ENCODE measurements at places on chromosomes 16 and 17. TPM values are rescaled to one million over a fixed set of nuclear protein-coding genes. Genes with fewer than 3 reads are reported as not detected.

The HYDIN gene
- total RNA-seq, result 6.5 TPM

GRCh38 chr16:16857603-16858283 lies 478.8 kb downstream of the NPIPA7 start:
- no peak overlapping the region for H3K4me3 ChIP-seq
- H3K27me3 ChIP-seq, result no peaks in the 10 kb centered on the region
- no peaks in the 10 kb centered on the region for H3K36me3 ChIP-seq
- H3K27ac ChIP-seq, result peak overlapping the region; percentile 39
- H3K4me1 ChIP-seq, result no peaks in the 10 kb centered on the region

- H3K27me3 ChIP-seq, result no peaks in the 10 kb centered on the region
- no peak overlapping the region for H3K4me3 ChIP-seq
- no peak overlapping the region for H3K27ac ChIP-seq
- H3K36me3 ChIP-seq, result no peaks in the 10 kb centered on the region
- peaks cover 14% of the 10 kb centered on the region for H3K4me1 ChIP-seq
Measured at GRCh38 chr17:40484285-40484972, 17.0 kb downstream of the TNS4 start.

GRCh38 chr16:83403761-83404160 lies 404.0 kb upstream of the HSBP1 start:
- H3K27me3 ChIP-seq, result no peaks in the 10 kb centered on the region
- H3K36me3 ChIP-seq, result no peaks in the 10 kb centered on the region
- no peak for DNase-seq
- H3K27ac ChIP-seq, result no peak overlapping the region
- H3K4me3 ChIP-seq, result no peak overlapping the region
- peaks cover 3% of the 10 kb centered on the region for H3K4me1 ChIP-seq

- H3K27me3 ChIP-seq, result no peaks in the 10 kb centered on the region
- no peak overlapping the region for H3K27ac ChIP-seq
- peak overlapping the region; percentile 96 for H3K4me3 ChIP-seq
- H3K36me3 ChIP-seq, result peaks cover 15% of the 10 kb centered on the region
- no peak for DNase-seq
Measured at GRCh38 chr17:67829331-67829730, 4.0 kb downstream of the BPTF start.

- H3K4me3 ChIP-seq, result no peak overlapping the region
- H3K4me1 ChIP-seq, result no peaks in the 10 kb centered on the region
- no peaks in the 10 kb centered on the region for H3K27me3 ChIP-seq
- H3K27ac ChIP-seq, result no peak overlapping the region
- H3K36me3 ChIP-seq, result no peaks in the 10 kb centered on the region
Measured at GRCh38 chr16:57577691-57578224, 35.3 kb downstream of the ADGRG5 start.
